ENCODE measurements at places on chromosomes 1 and 21.

DNA sequence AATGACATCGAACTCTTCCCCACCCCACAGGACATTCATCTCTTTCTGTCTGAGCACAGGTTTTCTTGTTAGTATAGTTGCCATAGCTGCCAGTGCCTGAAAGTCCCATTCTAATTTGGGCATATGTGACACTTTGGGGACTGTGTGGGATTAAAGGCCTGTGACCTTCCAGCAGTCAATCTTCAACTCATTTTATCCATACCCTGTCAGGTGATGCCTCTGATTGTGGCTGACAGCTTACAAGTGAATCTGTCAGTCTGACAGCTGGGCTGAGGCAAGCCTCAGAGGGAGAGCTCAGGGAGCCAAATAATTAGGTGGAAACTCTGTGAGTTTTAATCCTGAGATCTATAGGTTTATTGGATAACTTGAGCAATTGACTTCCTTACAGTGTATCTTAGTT is 29.6 kb downstream of the ZCCHC17 start:
- no peak for DNase-seq

GRCh38 chr1:156291226-156292061 is 4.0 kb downstream of the GLMP start:
- no peak for DNase-seq

- DNase-seq, result no peak
These were observed 68.0 kb downstream of the ADAMTS1 start for GRCh38 chr21:26777166-26777565.

DNA sequence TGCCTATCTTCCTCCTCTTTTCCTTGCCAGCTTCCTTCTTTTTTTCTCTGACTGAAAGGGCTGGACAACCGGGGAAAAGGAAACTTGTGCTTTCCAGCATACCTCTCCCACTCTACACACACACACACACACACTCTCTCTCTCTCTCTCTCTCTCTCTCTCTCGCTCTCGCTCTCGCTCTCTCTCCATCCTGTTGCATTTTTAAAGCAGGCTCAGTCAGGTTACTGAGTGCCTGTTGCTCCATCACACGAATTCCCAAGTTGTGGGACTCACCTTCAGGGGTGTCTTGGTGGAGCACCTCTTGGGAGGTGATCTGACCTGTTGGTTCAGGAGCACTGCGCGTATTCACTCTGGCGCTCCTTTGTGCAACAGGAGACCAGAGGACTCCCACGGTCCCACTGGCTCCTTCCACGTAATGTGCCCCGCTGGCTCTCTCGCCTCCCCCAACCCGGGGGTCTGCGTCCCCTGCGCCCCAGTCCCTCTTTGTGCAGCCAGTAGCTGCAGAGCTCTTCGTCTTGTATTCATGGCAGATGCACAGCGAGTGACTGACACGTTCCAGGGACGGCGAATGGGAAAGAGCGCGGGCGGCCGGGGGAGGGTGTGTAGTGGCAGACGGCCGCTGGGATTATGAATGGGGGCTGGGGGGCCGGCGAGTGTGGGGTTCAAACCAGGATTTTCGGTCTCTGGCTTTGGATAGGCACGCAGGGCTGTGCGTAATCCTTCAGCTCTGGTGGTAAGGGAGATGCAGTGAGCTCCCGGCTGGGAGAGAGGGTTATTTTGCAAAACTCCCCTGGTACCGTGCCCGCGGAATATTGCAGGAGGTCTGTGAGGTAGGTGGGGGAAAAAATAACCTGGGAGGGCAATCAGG is 660 bp upstream of the PDE4B start:
- DNase-seq, result no peak

GRCh38 chr1:186811892-186812291 is 16.9 kb upstream of the PLA2G4A start:
- no peak for DNase-seq

DNA sequence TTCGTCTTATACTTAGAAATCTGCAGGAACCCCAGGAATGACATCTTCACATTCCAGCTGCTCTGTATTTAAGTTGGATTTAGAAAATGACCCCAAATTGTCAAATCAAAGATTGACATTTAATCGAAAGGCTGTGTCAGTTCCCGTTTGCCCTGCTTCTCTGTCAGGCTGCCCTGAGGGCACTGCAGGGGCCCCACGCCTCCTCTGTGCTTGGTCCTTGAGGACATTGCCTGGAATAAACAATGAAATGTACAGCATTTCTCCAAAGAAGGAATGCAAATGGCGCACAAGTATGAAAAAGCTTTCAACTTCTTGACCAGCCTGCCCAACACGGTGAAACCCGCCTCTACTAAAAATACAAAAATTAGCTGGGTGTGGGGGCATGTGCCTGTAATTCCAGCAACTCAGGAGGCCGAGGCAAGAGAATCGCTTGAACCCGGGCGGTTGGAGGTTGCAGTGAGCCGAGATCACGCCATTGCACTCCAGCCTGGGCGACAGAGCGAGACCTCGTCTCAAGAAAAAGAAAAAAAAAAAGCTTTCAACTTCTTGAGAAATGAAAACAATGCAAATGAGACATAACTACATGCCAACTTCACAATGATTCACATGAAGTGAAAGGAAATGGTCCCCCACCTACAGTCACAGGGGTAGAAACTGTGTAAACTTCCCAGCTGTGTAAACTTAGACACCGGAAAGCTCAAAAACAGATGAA is 3.0 kb downstream of the TMPRSS3 start:
- DNase-seq, result peak; percentile 79

GRCh38 chr1:204134103-204134502 is 17.7 kb downstream of the ETNK2 start:
- no peak for DNase-seq

DNA sequence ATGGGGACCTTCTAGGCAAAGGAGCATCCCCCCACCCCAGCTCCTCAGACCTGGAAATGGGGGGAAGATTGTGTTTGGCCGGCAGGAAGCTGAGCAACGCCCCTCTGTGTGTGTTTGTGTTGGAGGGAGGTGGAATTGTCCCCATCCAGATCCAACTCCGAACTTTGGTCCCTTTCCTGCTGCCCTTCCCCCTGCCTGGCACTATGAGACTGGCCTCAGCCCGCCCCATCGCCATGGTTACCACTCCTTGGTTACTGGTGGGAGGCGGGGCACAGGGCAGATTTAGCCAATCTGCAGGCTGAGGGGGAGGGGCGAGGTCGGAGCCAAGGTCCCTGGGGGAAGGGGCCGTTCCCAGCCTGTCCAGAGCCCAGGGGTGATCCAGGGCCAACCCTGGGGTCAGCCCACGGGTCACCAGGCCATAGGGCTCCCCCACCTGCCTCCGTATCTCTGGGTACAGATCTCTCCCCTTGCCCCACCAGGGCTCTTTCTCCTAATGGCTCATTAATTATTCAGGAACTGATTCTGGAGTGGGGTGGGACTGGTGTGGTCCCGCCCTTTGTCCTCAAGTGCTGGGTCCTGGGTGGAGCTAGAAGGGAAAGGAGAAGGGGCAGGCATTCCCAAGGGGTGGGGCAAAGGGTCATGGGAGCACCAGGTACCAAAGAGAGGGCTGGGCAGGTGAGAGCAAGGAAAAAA is 15.2 kb downstream of the PTPRF start:
- DNase-seq, result no peak

- no peak for DNase-seq
These were observed 120.7 kb upstream of the SOD1 start for GRCh38 chr21:31538816-31539215.

DNA sequence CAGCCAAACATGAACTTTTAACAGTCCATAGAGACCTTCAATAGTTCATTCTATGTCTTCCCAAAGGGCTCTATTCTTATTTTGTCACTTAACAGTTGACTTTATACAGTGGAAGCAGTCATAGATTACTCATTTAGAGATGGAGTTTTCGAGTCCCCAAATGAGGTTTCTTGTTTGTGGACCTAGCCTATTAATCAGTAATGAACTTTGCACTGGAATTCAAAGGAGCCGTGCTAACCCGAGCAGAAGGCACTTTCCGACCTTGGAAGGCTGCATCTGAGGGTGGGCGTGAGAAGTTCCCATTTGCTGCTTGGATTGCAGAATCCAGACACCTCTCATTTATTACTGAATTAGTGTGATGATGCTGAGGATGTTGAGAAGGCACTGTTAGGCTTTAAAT is 46.4 kb downstream of the TTC39A start:
- DNase-seq, result no peak

DNA sequence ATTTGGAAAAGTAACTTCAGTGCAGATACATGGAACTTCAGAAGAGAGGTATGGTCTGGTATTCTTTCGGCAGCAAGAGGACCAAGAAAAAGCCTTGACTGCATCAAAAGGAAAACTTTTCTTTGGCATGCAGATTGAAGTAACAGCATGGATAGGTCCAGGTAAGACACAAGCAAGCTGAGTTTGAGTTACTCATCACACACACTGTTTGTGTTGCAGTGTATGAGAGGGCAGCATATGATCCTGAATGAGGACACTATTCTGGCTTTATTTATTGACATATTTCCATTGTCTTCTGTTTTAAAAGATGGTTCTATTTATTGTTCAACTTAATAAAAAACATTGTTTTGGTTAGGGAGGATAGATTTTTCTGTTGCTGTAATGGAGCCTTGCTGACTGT is 63.6 kb downstream of the SPEN start:
- DNase-seq, result no peak

DNA sequence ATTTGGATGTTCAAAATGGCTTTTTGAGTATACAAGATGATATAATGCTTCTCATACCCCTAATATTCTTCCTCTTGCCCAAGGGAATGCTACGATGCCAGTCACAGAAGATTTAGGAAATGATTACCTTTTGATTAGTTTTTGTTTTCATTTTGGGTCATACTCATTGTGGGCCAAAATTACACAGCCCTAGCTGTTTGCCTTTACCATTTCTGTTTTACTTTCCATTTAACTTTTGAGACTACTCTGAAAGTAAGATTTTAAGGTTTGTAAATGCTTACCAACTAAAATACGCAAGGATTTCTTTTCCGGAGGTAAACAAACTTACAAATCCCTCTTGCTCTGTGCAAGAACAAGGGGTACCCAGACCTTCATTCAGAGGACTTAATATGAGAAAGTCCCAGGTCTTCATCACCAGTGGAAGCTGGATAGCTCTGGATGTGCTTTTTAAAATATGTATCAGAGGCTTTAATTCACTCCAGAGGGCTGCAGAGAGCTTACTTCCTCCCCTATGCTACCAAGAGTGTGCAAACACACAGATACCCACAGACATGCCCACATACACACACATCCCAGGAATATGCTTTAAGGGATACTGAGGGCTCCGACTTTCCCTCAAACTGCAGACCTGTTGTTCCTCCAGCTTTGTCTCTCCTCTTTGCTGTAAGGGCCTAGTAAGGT is 631.4 kb downstream of the SMYD3 start:
- DNase-seq, result no peak

DNA sequence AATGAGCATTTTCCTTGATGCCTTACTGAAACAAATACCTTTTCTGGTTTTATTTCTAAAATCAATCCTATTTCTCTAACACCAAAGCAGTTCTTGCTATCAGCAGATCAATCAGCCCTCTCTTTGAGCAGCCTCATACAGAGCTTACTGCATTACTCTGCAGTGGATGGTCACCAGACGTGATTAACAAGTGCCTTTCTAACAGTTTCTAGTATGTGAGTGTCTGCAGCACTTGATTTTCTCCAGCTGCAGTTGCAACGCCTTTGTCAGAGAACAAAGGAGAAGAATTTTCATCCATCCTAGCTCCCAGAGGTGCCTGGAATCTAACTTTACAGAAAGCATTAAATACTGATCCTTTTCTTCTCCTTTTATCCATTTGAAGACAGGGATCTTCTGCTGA is 177.3 kb upstream of the SGIP1 start:
- DNase-seq, result no peak

DNA sequence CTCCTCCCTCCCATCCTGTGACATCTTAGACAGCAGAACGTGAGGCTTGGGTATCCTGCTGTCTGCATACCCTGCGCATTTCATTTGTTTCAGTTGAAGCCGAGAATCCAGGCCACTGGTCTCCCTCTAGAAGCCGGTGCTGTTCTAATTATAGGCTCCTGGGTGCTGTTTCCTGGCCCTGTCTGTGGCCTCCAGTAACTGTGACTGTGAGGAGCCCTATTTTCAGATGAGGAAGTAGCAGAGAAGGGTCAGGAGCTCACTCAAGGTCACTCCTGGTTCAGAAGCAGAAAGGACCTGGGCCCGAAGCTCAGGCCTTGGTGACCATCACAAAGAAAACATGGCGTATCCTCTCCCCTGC is 24.0 kb downstream of the COQ8A start:
- no peak for DNase-seq

GRCh38 chr1:182650678-182651338 is 33.6 kb downstream of the RGS8 start:
- no peak for DNase-seq

DNA sequence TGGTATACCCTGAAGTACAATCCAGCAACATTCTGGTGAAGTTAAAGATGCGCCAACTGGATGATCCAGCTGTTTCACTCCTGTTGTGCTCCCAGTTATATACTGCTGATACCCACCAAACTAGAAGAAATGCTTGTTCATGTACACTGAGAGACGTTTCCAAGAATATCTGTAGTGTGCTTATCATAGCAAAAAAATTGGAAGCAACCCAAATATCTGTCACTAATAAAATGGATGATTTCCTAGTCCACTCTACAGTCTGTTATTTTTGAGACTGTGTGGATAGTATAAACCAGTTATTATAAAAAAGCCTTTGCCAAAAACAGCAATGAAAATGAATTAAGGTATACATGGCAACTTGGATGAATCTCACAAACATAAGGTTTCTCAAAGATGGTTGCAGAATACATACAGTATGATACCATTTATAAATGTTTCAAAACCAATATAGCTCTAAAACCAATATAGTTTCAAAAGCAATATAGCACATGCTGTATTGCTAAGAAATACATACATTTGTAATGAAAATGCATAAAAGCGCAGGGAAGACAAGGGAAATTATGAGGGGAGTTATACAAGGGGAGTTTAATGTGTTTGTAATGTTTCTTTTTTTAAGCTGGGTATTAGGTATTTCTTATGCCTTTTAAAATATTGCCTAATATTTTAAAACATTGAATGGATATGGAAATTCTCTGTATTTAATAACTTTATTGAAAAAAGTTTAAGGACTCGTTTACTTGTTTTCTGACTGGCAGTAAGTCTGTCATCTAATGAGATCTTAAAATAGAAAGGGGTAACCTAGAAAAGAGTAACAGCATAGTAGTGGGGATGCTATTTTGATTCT is 36.5 kb downstream of the GPSM2 start:
- no peak for DNase-seq

GRCh38 chr1:204672069-204672468 is 13.5 kb downstream of the LRRN2 start:
- DNase-seq, result no peak

- no peak for DNase-seq
These were observed 61.1 kb downstream of the SSBP3 start for GRCh38 chr1:54345116-54345515.

GRCh38 chr1:54228638-54229079 is 28.7 kb downstream of the MRPL37 start:
- no peak for DNase-seq

GRCh38 chr1:73593364-73593763 is 604.6 kb downstream of the LRRIQ3 start:
- no peak for DNase-seq

- DNase-seq, result no peak
These were observed 10.6 kb upstream of the MARCKSL1 start for GRCh38 chr1:32346532-32347157.

All from CD8-positive, alpha-beta T cell (primary cell).